A375 (cell line): ENCODE measurements at places on chromosomes 5 and 9. TPM values are rescaled to one million over a fixed set of nuclear protein-coding genes. Genes with fewer than 3 reads are reported as not detected.

F2RL2 gene
- 4.0 and 4.7 TPM in 2 replicates for total RNA-seq

PCDHGB6 gene
- total RNA-seq, result 0.80 and 1.2 TPM in 2 replicates

CNTLN gene
- total RNA-seq, result 15.7 and 19.6 TPM in 2 replicates

SKP2 gene
- total RNA-seq, result 38.6 and 44.8 TPM in 2 replicates

PCA3 gene
- not detected in 2 replicates for total RNA-seq

SH3PXD2B gene
- 9.1 and 10.3 TPM in 2 replicates for total RNA-seq

HTR4 gene
- not detected in 2 replicates for total RNA-seq

CCDC152 gene
- 0.23 and 0.27 TPM in 2 replicates for total RNA-seq

MEIKIN gene
- total RNA-seq, result not detected in 2 replicates

PCDHB11 gene
- total RNA-seq, result 2.7 and 3.9 TPM in 2 replicates

SLC6A7 gene
- total RNA-seq, result not detected in 2 replicates

AFAP1L1 gene
- 13.8 and 15.0 TPM in 2 replicates for total RNA-seq

COL23A1 gene
- total RNA-seq, result not detected in 2 replicates

PDCD1LG2 gene
- total RNA-seq, result 0.79 and 0.82 TPM in 2 replicates

SURF1 gene
- 35.5 and 40.5 TPM in 2 replicates for total RNA-seq

ZBTB5 gene
- total RNA-seq, result 10.7 and 13.4 TPM in 2 replicates

FGF1 gene
- 2.3 and 3.1 TPM in 2 replicates for total RNA-seq

OR13C4 gene
- not detected in 2 replicates for total RNA-seq

GBGT1 gene
- total RNA-seq, result 17.6 and 22.6 TPM in 2 replicates

IL11RA gene
- total RNA-seq, result 8.3 and 11.1 TPM in 2 replicates

ABCA2 gene
- 14.3 and 21.6 TPM in 2 replicates for total RNA-seq

TNFSF15 gene
- not detected in 2 replicates for total RNA-seq

TMEM174 gene
- not detected in 2 replicates for total RNA-seq

ACTBL2 gene
- 0.26 and 0.56 TPM in 2 replicates for total RNA-seq

ARL10 gene
- 0.30 and 1.4 TPM in 2 replicates for total RNA-seq

TNFSF8 gene
- total RNA-seq, result not detected in 2 replicates

MARVELD2 gene
- 0.08 and 0.13 TPM in 2 replicates for total RNA-seq

BARX1 gene
- 11.1 and 12.4 TPM in 2 replicates for total RNA-seq

CCDC187 gene
- total RNA-seq, result under 0.01 TPM in 1 of 2 replicates, not detected in the other

TAF1L gene
- 0.04 TPM in 1 of 2 replicates, not detected in the other for total RNA-seq

HIGD2A gene
- 75.3 and 99.4 TPM in 2 replicates for total RNA-seq

VCAN gene
- 1.0 and 1.1 TPM in 2 replicates for total RNA-seq

HK3 gene
- total RNA-seq, result not detected in 2 replicates

SPACA9 gene
- 4.0 and 5.8 TPM in 2 replicates for total RNA-seq

IRX2 gene
- total RNA-seq, result not detected in 2 replicates

PDLIM4 gene
- 78.5 and 84.1 TPM in 2 replicates for total RNA-seq

PFN3 gene
- total RNA-seq, result not detected in 2 replicates

LOX gene
- total RNA-seq, result not detected in 2 replicates
